ENCODE measurements at places on chromosomes 2 and 18.

DNA sequence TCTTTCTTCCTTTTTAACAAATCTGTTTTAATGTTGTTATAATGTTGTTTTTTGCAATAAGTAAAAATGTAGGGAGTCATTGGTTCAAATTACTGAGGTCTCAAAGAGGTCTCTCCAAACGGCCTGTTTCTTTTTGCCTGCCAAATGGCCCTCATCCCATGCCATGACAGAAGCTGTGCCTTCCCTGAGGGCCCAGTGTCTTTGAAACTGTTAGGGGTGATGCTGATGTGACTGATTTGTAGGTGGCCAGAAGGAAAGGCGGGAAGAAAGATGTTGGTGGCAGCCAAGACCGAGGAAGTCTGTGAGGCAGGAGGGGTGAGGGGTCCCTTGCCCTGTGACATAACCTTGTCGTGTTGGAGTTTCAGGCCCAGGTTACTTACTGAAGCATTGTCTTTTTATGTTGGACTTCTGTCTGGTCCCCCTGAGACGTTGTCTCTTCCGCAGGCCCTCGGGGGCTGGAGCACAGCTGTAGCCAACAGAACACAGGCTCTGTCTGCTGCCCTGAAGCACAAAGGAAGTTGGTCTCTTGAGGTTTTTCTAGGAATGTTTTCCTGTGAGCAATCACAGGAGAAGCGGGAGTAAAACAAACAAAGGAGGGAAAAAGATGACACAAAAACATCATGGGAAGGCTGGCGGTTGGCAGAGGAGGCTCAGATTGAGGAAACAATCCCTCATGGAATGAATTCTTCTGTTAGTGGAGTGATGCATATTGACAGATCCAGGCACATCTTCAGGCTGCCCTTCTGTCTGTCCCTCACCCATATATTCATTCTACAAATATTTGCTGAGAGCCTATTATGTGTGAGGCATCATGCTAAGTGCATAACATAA, 4.9 kb upstream of the ST3GAL5 start:
- DNase-seq, result no peak

DNA sequence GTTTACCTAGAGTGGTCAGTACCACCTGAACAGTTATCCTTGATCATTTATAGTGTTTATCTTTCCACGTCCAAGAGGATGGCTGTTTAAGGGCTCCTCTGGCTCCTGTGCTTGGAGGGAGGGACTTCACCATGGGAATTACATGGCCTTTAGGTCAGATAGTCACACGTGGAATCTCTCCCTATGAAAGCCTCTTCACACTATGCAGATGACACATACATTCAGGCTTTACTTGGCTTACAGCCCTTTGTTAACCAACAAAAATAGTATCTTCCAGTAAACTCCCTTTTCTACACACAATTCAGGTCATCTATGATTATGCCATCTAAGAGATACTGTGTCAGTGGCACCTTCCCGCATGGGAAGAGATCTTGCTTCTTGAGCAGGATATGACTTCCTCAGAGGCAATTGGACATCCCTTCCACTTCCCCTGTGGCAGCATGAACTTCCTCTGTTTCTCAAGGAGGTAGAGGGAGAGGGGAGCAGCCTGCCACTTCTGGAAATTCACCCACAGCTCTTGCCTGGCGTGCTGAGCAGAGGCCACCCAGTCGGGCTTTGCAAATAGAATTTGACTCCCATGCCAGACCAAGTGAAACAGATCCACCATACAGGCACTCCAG, 53.5 kb downstream of the COLEC12 start:
- no peak for DNase-seq

- no peak for DNase-seq
These were observed 38.7 kb downstream of the REEP1 start for GRCh38 chr2:86298411-86299390.

- no peak for DNase-seq
These were observed 85.5 kb downstream of the TANC1 start for GRCh38 chr2:159054032-159054334.

DNA sequence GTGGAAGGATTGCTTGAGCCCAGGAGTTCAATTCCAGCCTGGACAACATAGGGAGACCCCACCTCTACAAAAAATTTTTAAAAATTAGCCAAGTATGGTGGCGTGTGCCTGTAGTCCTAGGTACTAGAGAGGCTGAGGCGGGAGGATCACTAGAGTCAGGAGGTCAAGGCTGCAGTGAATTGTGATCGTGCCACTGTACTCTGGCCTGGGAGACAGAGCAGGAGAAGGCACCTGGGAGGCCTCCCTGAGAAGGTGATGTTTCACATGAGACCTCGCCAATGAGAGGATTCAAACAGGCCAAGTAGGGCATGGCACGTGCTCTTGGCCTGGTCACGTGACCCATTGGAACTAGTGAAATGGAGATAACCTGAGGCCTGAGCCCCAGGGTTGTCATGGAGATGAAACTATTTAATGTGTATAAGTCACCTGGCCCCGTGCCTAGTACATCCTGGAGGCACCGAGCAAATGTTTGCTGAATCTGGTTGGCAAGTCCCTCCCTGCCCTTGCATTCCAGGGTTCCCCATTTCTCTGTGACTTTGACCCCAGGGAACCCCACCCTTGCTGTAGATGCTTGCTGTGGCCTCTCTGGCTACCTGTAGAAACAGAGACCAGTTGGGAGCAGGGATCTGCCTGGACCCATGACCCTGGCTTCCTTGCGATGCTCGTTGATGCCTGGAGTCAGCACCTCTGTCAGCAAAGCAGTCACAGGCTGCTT, 26.1 kb upstream of the ROCK2 start:
- no peak for DNase-seq

DNA sequence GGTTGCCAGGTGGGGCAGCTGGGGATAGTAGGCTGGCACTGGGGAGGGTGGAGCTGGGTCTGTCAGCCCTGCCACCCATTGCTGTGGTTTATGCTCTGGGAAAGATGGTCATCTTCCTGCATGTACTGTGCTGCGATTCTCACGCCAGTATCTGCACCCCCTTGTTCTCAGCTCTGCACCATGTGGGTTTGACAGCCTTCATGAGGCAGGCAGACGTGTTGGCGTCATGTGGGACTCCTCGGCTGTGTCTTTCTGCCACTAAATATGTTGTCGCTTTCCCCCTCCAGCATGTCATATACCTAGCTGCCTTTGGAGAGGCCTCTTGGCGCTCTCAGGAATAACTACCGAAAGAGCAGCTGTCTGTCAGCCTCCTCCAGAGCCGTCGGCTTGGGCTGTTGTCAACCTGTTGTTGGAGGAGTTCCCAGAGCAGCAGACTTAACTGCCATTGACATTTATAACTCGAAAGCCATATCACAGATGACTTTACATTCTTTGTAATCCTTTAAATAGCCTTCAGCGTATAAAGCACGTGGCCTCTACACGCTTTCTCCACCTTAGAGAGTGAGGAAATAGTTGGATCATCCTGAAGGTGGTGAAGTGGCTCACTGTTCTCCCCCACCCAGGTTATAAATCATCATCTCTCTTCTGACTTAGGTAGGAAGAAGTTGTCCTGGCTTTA, 80.4 kb upstream of the MGAT5 start:
- no peak for DNase-seq

- no peak for DNase-seq
These were observed 65.1 kb downstream of the TIMM21 start for GRCh38 chr18:74213429-74213828.

DNA sequence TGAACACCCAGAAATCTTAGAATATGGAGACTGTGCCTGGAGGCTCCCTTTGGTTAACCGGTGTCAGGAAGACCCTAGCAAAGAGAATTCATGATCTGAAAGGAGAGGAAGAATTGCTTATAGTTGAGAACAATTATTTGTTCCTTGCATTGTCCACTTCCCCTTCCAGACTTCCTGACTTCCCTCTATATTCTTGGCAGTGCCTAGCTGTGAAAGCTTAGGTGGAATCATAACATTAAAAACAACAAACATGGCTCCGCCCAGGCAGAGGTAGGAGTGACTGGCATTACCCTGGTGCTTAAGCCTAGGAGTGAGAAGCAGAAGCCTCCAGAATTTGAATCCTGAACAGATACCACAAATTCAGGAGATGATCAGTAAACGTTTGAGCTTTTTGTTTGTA, 1.9 kb downstream of the TTL start:
- DNase-seq, result no peak

GRCh38 chr2:1658394-1659151, 85.7 kb downstream of the PXDN start:
- no peak for DNase-seq

GRCh38 chr2:52386433-52387030, 1354.6 kb upstream of the NRXN1 start:
- DNase-seq, result no peak

- DNase-seq, result no peak
These were observed 51.8 kb downstream of the PKDCC start for GRCh38 chr2:42099438-42100173.

GRCh38 chr2:195027947-195028346, 629.1 kb upstream of the SLC39A10 start:
- DNase-seq, result no peak

- DNase-seq, result no peak
These were observed 76.0 kb downstream of the TGIF1 start for GRCh38 chr18:3525870-3526420.

DNA sequence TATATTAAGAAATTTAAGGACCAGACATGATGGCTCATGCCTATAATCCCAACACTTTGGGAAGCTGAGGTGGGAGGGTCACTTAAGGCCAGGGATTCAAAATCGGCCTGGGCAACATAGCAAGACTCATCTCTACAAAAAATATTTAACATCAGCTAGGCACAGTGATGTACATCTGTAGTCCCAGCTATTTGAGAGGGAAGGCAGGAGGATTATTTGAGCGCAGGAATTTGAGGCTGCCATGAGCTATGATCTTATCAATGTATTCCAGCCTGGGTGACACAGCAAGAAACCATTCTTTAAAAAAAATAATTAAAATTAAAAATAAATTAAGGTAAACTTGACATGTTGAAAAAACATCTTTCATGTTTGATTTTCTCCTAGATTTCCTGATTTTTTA, 564.2 kb downstream of the MBD2 start:
- DNase-seq, result no peak

- DNase-seq, result no peak
These were observed 10.3 kb downstream of the ERBB4 start for GRCh38 chr2:212528106-212528856.

DNA sequence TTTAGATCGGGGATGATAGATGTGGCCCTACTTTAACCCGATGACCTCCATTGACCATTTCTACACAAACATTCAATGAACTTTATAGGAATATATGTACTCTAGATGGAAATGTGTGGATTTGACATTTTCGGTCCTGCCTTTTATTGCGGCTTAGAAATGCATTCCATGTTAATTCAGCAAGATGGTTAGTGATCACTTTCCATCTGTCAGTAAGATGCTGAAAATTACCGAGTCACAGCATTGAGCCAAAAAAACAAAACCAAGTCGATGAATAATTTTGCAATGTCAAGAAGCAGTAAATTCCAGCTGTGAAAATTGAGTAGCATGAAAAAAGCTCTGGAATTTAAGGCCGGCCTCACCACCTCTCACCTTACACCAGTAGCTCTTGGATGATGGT, 1642.6 kb upstream of the NXPH2 start:
- no peak for DNase-seq

- no peak for DNase-seq
These were observed 96.7 kb downstream of the PMS1 start for GRCh38 chr2:189880832-189881492.

- no peak for DNase-seq
These were observed 24.9 kb downstream of the TET3 start for GRCh38 chr2:74009577-74009976.

DNA sequence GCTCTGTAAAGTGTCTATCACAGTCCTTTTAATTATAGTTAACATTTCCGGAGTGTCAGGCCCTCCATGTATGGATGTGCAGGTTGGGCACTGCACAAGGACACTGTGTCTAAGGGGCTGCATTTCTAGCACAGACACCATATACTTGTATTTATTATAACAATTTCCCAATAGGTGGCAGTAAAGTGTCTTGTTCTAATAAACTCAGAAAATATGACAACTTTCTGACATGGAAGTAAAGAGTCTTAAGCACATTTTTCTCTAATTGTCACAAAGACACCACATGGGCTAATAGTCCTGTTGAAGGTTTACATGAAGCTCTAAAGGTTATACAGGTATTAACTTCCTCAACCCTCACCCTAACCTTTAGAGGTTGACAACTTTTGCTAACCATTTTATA, 156.6 kb downstream of the DYSF start:
- no peak for DNase-seq

- DNase-seq, result no peak
These were observed 96.6 kb upstream of the GPR45 start for GRCh38 chr2:105144941-105145300.

DNA sequence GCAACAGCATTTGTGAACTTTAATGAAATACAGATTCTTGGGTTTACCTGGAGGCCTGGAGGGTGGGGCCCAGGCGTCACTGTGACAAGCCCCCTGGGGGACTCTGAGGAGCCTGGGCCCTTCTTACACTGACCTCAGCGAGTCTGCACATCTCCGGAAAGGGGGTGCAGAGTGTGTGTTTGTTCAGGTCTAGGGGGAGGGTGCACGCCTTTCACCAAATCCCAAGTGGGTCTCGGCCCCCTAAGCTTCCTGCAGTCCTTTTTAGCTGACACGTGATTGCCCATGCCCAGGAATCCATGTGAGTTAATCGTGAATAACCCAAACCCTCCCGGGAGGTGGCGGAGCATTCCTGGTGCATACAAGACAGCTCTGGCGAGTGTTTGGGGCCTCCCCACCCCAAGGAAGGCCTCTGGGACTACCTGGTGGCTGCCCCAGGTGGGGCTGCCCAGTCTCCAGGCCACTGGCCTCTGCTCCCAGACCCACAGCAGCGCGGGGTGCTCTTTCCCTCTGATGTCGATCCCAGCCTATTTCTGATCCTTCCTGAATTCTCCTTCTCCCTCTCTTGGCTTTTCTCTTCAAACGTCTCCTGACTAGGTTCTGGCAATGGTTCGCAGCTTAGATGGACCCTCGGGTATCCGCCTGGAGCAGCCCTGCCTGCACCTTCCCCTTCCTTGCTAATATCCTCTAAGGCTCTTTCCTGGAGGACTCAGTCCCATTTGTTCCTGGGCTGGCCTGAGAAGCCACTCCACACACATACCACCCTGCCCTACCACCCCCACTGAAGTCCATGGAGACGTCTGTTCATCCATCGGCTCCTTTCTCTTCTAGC, 10.0 kb downstream of the NGEF start:
- DNase-seq, result no peak

GRCh38 chr2:62227386-62228075, 31.6 kb downstream of the B3GNT2 start:
- no peak for DNase-seq

DNA sequence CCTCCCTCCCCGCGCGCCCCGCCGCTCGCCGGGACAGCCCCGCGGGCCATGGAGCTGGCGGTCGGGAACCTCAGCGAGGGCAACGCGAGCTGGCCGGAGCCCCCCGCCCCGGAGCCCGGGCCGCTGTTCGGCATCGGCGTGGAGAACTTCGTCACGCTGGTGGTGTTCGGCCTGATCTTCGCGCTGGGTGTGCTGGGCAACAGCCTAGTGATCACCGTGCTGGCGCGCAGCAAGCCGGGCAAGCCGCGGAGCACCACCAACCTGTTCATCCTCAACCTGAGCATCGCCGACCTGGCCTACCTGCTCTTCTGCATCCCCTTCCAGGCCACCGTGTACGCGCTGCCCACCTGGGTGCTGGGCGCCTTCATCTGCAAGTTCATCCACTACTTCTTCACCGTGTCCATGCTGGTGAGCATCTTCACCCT, 865 bp downstream of the GALR1 start:
- DNase-seq, result no peak
